ENCODE measurements at places on chromosomes 7 and 10.
A peak's percentile ranks its signal among the peaks of the same experiment; 100 is the strongest.

DNA sequence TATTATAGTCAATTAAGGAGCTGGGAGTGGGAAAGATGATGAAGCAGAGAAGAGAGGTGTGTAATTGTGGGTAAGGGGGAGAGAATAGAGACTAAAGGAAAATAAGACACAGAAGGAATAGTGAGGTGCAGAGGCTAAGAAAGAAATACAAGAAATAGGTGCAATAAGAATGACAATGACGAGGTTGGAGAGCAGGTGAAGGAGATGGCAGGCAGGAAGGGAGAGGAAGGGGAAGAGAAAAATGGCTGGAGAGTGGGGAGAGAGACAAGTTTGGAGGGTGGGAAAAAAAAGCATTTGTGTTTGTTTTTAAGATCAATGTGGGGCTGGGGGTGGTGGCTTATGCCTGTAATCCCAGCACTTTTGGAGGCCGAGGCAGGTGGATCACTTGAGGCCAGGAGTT is 27.6 kb upstream of the MKLN1 start:
- DNase-seq, result no peak

DNA sequence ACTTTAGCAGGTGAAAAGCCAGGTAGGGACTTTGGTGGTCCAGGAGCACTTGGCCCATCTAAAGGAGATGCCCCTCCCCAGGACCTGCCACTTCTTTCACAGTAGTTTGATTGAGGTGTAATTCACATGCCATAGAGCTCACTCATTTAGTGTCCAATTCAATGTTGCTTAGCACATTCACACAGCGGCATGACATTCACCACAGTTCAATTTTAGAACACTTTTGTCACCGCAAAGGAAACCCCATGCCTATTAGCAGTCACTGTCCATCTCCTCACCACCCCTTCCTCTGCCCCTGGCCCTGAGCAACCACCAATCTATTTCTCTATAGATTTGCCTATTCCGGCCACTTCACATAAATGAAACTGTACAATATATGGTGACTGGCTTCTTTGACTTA is 211.6 kb upstream of the ZMIZ1 start:
- DNase-seq, result no peak

- no peak for DNase-seq
Measured at GRCh38 chr7:67554986-67555385, 558.4 kb downstream of the TYW1 start.

DNA sequence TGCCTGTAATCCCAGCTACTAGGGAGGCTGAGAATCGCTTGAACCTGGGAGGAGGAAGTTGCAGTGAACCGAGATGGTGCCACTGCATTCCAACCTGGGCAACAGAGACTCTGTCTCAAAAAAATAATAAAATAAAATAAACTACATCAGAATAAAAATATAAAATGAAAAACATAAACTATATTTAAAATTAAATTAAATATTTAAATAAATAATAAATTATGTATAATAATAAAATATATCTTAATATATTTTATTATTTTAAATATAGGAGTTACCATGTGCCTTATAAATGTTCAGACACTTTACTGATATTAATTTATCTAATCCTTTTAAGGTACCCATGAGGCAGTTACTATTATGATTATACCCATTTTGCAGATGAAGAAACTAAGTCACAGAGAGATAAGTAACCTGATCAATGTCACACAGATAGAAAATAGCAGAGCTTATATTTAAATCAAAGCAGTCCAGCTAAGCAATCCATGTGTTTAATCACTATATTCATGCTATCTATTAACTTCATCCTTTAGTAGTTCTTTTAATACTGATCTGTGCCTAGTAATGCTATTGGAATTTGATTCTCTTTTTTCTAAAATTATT is 30.3 kb upstream of the MET start:
- no peak for DNase-seq

GRCh38 chr7:107103369-107103768 is 58.9 kb downstream of the PRKAR2B start:
- no peak for DNase-seq

- no peak for DNase-seq
Measured at GRCh38 chr7:19181634-19182033, 36.4 kb upstream of the FERD3L start.

DNA sequence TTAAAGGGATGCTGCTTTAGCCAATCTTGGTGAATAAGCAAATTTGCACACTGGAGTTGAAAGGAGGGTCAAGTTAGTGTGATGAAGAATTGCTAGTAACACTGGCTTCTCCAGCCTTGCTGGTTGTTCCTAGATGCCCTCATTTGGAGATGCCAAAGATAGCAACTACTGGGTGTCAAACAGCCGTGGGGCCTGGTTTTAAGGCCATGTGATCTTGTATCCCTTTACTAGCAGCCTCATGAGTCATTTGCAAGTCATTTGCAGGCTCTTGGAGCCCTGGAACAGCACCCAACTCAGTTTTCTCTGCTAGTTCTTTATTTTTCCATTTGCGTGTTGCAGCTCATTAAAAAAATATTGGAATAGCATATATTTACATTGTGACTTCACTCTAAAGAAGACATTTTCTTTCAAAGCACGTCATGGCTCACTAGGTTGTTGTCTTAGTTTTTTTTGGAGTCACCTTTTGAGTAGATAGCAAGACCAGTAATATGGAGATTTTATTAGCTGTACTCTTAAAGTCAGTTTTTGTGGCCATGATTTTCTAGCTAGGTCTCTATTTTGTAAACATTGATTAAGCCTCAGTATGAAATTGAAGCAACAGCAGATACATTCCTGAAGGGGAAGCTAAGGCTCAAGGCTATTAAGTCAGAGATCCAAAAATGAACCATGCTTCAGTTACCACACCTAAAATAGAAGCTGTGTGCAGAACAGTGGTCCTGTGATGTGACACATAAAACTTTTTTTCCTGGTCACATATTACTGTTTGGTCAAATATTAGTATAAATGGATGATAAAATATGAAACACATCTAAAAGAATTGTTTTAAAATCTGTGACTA is 1.3 kb downstream of the LSMEM1 start:
- DNase-seq, result no peak

GRCh38 chr7:44603193-44603592 is 3.2 kb upstream of the OGDH start:
- DNase-seq, result no peak

DNA sequence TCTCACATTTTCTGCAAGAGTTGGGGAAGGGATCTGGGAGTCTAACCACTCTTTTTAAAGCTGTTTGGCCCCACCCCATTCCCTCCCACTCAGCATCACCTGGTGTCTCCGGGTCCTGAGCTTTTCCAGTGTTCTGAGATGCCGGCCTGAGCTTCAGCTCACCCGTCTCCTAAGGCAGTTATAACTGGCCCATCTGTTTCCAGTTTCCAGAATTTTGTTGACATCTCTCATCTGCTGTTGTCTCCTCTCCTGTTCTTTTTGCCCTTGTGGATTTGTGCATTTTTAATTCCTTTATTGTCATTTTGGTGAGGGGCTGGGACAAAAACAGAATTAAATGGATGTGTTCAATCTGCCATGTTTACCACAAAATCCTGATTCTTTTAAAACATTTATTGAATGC is 160.6 kb downstream of the C10orf105 start:
- DNase-seq, result no peak

DNA sequence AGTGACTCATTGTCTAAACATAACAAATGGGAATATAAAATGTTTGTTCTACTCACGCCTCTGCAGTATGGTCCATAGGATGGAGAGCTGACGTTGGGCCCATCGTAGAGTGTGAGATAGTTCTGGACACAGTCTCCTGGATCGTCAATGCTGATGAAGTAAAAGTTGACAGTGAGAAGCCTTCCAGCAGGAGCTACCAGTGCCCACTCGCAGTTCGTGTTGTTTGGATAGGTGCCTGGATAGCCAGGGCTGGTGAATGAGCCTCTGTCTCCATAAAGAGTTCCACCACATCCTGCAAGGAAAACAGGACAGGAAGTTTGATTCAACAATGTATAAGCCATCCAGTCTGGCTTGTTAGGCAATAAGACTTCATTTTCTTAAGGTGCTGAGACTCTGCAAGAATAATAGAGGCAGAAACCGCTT is 79.6 kb downstream of the OR13A1 start:
- no peak for DNase-seq

GRCh38 chr7:1296356-1296981 is 63.8 kb downstream of the UNCX start:
- DNase-seq, result peak; percentile 79

- no peak for DNase-seq
Measured at GRCh38 chr7:142898377-142899170, 13.0 kb upstream of the TRPV6 start.

- no peak for DNase-seq
Measured at GRCh38 chr10:118458957-118459641, 117.0 kb upstream of the FAM204A start.

DNA sequence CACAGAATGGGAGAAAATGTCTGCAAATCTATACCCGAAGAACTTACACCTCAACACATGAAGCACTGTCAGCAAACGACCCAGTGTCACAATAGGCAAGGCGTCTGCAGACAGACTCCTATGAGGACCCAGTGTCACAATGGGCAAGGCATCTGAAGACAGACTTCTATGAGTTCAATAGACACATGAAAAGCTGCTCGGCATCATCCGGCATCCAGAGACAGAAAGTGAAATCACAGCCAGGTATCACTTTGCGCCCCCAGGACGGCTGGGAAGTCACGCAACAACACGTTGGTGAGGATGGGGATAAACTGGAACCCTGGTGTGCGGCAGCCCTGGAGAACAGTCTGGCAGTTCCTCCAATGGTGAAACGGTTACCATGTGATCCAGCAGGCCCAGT is 273.2 kb downstream of the ELFN1 start:
- DNase-seq, result peak; percentile 44

GRCh38 chr7:66353547-66353946 is 148.4 kb downstream of the TPST1 start:
- no peak for DNase-seq

GRCh38 chr7:112421666-112422486 is 28.4 kb upstream of the IFRD1 start:
- DNase-seq, result no peak

DNA sequence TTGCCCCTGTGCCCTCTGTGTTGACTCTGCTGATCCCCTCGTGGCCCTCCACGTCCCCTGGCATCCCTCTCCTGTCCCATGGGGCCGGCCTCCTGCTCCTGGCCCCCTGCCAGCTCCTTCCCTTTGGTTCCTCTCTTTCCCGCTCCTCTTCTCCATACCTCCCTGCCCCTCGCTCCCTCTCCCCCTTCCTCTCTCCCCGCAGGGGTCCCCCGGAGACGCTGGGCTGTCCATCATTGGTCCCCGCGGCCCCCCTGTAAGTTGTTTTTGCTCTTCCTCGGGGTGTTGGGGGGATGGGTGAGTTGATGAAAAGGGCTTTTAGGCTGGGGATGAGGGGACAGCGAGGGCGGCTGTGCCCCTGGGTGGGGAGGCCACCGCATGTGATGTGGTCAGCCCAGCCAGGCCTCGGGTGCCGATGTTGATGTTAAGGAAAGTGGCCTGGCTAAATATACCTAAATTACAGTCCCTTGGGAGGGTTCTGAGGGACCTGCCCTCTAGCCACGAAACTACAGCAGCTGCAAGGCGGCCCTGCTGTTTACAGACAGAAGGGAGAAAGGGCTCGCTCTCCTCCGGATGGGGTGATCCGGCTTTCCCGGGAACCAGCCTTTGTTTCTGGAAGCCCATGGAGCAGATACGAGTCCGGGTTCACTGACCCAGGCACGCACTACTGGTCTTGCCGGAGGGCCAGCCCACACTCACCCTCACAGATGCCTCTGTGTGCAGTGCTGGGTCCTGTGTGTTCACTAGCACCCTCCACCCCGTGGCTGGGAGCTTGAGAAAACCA is 78.8 kb downstream of the COL13A1 start:
- no peak for DNase-seq

DNA sequence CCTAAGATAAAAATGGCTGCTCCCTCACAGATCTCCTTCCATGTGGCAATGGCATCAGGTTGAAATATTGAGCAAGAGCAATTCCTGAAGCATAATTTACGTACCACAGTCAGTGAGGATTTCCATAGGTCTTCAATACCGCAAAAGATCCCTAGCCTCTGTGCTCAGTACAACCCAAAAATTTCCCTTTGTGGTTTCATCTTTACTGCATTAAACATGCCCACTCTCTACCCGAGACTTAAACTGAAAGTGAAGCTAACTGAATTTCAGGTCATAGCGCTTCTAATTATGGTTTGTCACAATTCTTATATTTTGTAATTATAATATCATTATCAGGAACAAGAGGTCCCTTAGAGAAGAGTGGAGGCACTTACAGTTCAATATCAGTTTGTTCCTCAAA is 1071.1 kb downstream of the XPNPEP1 start:
- DNase-seq, result no peak

DNA sequence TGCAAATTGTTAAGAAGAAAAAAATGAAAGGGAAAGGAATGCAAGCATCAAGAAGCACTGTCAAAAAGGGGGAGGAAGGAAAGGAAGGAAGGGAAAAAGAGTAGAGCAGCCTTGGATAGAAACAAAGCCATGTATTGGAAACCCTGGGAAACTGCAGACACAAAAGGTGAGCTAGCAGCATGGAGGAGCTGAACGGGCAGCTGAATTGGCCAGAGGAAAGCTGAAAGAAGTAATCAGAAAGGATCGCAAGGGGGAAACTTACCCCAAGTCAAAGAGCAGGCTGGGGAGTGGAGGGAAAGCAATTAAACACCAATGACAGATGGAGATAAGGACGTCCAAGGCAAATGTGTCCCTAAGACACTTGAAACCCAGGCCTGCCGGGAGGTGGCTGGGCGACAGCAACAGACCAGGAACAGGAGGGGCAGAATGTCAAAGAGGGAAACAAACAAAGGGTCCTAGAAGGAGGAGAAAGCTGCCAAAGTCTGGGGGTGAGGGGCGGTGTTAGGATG is 93.8 kb upstream of the SVIL start:
- DNase-seq, result no peak

DNA sequence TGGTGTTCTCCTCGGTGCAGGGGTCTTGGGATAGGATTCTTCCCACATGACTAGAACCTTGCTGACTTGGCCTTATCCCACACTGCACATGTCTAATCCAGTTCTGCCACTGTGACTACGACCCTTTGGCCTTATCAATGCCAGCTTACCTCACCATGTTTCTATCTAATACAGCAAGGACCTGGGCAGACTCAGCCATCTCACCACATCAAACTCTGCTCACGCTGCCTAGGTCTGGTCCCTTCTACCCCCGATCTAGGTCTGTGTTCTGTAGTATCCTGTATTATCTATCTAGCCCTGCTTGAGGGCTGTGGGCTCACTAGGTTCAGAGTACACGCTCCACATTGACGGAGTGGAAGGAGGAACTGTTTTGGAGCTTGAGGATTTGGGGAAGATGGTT is 282.4 kb downstream of the HPSE2 start:
- no peak for DNase-seq

DNA sequence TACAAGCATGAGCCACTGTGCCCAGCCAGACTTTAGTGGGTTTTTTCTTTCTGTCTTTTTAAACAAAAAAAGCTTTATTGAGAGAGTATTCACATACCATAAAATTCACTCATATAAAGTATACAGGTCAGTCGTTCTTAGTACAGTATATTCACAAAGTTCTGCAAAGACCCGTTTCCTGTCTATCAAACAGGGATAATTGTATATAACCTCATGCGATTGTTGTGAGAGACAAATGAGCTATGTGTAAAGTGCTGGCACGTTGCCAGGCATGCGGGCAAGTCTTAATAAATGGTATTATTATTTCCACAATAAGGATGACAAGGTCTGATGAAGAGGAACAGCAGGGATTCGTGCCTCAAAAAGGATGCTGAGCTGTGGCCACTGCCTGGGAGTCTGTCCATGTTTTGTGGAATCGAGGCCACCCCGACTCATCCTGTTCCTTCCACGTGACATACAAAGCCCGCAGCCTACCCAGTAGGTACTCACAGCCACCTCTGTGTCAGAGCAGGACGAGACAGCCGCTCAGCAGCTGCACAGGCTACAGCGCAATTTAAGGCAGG is 51.6 kb downstream of the SMKR1 start:
- no peak for DNase-seq

- DNase-seq, result peak; percentile 74
Measured at GRCh38 chr10:17113889-17114540, 15.6 kb downstream of the CUBN start.
